ENCODE measurements at places on chromosomes 7 and 10.

- no peak for DNase-seq
These were observed 54.4 kb downstream of the SH3PXD2A start for GRCh38 chr10:103800789-103801540.

DNA sequence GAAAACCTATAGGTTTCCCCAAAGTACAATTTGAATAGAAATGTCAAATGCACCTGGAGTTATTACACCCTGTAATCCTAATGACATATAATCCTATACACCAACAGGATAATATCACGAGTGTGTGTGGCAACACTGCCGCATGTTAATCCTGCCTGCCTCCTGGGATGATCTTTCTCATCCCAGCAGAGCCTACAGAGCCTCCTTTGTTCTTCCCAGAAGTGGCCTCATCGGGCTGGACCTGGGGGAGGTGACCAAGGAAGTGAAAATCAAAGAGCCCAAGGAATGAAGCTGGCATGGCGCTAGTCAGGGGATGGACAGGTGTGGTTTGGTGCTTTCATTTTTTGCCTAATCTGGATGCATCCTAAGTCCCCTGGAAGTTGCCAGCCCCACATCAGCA is 29.5 kb upstream of the LEP start:
- no peak for DNase-seq

GRCh38 chr10:90741926-90742565 is 115.8 kb downstream of the HTR7 start:
- no peak for DNase-seq

GRCh38 chr10:57161157-57161556 is 800.1 kb upstream of the ZWINT start:
- no peak for DNase-seq

GRCh38 chr10:30782537-30783461 is 153.2 kb upstream of the LYZL2 start:
- no peak for DNase-seq

DNA sequence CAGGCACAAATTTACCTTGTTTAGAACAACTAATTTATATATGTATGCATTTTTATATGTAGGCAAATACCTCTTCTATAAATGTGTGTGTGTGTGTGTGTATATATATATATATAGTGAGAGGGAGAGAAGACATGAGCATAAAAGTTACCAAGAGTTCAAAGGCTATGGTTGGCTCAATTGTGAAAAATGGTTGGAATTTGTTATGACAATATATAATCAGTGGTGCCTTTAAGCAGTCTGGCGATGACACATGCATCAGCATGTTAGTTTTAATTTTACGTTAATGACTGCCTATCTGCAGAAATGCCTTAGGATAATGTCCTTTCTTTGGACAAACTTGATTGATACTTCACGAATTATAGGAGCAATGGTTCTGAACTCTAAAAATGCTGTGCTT is 980.8 kb upstream of the LRRTM3 start:
- no peak for DNase-seq

DNA sequence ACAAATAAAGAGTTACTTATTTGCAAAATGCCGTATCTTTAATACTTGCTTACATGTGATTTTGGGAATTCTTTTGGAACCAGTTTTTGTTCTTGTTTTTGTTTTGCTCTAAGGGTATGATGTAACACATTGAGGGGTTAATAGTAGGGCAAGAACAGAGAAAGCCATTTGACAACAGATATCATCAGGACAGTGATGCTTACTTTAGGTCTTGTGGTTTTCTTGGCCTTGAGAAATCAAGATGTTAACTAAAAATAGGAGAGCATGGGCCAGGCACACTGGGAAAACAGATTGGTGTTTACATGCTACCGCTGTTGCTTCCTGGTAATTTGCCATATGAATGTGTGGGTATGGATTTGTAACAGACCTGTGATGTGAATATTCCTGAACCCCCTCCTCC is 3.7 kb downstream of the SAMD8 start:
- DNase-seq: no peak

- DNase-seq: no peak
These were observed 141.6 kb downstream of the ADARB2 start for GRCh38 chr10:1595726-1596125.

DNA sequence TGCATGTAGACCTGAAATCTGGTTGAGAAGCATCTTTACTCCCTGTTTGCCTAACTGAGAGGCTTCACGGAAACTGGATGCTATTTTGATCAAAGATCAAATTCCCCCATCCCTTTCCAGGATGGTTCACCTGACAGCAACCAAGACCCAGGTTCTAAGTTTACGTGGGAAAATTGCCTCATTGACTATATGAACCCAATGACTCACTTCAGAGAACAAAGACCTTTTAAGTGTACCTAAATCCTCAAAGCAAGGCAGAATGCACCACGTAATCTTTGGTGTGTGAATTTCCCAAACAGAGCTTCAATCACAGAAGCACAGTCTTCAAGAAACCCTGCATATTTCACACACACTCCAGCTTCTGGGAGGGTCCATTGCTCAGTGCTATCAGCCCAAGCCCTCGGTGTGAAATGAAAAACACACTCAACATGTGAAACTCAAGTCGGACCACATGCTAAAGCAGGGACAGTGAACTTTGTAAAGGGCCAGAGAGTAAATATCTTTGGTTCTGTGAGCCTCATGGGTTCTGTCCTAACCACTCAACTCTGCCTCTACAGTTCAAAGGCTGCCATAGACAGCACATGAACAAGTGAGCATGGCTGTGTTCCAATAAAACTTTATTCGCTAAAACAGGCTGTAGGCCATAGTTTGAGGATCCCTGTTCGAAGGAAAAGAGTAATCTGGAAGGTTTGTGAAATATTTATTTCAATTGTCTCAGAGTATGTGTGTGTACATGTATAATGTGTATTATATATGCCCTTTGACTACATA is 275.6 kb upstream of the FOXK1 start:
- DNase-seq: no peak

- no peak for DNase-seq
These were observed 422 bp downstream of the AP1S1 start for GRCh38 chr7:101154693-101155102.

GRCh38 chr10:26987851-26988250 is 112.4 kb downstream of the ANKRD26 start:
- no peak for DNase-seq

DNA sequence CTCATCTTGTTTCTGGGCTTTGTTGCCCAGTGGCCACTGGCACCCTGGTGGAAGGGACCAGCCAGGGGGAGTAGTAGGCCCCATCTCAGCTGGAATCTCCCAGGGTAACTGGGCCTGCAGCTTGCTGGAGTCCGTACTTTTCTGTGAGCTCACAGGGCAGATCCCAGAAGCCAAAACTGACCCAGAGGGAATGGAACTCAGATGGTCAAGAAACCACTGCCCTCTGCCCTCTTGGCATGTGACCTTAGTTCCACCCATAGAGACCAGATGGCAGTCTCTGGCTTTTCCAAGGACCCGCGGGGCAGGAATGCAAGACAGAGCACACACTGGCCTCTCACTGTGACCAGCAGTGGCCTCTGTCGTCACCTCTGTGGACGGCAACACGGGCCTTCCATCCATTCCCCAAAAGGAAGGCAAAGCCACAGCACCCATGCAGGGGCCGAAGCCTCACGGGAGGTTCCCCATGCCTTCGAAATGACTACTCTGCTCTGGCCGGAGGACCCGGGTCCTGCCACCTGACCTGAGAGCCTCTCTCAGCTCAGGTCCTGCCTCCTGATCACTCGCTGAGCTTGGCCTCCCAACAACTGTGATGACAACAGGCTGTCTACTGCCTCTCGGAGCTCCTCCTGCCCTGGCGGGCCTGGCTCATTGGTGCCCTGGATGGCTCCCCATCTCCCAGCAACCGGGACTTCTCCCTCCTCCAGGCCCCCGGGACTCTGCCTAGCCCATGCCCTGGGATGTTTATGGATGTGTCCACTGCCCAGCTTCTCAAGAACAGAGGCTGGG is 29.9 kb downstream of the MYL10 start:
- DNase-seq: no peak

- no peak for DNase-seq
These were observed 72.2 kb downstream of the DAGLB start for GRCh38 chr7:6375348-6376101.

- DNase-seq: no peak
These were observed 219.9 kb downstream of the CELF2 start for GRCh38 chr10:11237571-11237970.

- no peak for DNase-seq
These were observed 156.8 kb upstream of the LYZL1 start for GRCh38 chr10:29131952-29132547.

GRCh38 chr7:70694434-70694970 is 437.4 kb upstream of the GALNT17 start:
- no peak for DNase-seq

GRCh38 chr7:154858836-154859537 is 143.9 kb downstream of the PAXIP1 start:
- no peak for DNase-seq

DNA sequence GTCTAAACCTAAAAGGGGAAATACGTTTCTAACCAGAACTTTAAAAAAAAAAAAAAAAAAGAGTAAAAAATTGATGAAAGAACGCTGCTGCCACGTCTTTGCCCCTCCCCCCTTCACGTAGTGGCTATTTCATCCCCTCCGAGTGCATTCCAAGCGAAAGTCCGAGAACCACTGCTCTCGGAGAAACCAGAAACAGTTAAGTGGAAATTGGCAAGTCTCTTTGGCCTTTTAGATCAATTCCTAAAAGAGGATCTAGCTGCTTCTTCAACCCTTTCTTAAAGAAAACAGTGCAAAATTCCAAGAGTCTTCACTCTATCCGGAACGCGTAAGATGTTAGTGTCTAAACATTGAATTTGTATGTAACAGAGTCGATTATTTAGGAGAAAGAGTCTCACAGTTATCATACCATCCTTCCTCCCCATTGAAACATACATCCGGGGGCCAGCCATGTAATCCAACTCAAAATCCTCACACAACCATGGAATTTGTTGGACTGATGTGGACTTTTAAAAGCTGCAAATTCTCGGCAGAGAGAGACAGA is 1.1 kb downstream of the P4HA1 start:
- DNase-seq: no peak

DNA sequence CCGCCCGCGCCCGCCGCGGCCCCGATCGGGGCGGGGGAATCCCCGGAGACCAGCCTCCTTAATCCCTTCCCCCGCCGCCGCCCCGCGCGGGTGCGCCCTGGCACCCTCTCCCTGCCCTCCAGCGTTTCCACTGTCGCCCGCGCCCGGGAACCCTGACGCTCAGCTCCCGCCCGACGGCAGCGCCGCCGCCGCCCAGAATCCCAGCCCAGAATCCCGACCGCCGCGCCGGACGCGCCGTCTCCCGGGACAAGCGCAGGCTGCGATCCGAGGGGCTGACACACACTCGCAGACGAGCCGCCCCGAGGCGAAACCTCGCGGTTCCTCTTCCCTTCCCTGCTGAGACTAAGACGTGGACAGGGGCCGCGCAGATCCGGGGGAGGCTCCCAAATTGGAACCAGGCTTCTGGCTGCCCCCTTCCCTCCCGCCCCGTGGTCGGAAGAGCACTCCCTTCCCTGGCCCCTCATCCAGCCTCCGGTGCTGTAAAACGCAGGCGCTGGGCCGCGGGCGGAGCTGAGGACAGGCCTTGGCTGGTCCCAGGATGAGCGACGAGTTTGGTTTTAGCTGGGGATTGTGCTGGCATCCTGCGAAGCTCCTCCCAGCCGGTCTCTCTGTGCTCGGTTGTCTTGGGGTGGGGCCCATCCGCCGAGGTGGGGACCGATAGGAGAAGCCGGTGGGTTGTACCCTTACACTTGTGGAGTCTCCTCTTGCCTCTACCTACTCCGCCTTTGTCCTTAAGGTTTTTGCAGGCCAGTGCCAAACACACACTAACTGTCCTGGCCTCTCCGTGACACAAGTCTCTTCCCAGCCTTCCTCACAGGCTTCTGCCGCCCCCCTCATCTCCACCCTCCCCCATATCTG is 1.1 kb downstream of the MARVELD1 start:
- DNase-seq: no peak

Data from AG09309 (cell line).